ENCODE measurements at places on chromosomes 13 and 19.

DNA sequence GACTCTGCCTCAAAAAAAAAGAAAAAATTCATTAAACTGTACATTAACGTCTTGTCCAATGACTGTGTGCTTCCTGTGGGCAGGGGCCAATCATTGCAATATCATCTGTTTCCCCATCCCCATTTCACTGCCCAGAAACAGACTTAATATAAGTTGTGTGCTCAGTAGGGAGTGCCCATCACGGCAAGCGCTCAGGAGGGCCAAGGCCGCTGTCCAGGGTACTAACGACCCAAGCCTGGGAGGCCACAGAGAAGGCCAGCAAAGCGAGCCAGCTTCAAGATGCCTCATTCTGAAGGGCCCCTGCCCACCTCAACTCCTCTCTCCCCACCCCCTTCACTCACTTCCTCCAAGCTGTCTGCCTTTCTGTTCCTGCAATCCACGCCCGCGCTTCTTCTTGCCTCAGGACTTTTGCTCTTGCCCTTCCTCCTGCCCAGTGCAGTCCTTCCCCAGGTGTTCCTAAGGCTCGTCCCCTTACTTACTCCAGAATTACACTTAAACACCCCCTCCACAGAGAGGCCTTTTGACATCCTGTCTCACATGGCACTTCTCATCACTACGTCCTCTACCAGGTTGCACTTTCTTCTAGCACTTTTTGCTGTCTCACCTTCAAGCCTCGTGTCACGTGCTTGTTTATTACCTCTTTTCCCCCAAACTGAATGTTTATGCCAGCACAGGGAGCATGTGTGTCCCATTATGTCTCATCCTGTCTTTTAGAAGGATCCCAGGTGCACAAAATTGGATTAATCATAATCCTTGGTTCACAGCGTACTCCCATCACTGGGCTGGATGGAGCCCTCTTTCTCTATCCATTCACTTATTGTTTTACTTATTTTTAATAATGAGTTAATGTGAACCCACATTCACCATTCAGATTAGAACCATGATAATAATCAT, 11.3 kb upstream of the POU2F2 start:
- DNase-seq = no peak

DNA sequence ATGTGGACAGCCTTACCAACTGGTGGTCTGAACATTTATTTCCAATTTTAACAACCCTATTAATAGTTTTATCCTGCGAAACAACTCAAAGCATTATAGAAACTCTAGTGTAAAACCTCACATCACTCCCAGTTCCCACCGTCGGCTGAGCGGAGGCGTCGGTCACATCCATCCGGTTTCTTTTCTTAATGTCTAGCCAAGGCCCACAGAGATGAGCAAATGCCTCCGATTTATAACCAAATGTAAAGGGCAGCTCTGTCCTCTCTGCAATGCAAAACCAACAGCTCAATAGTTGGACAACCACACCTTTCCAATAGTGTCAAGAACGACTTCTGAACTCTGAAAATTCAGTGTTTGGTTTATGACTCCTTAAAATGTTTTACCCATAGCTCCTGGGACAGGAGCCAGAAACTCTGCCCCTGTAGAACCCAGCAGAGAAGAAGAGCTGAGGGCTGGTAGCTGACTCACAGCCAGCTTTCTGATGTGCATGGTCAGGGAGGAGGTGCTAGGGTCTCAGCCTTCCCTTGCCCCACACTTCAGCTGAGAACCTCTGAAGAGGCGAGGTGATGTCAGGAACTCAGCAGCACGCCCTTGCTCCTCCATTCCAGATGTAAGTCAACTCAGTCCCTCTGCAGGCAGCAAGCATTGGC, 90.2 kb upstream of the UQCRFS1 start:
- no peak for DNase-seq

DNA sequence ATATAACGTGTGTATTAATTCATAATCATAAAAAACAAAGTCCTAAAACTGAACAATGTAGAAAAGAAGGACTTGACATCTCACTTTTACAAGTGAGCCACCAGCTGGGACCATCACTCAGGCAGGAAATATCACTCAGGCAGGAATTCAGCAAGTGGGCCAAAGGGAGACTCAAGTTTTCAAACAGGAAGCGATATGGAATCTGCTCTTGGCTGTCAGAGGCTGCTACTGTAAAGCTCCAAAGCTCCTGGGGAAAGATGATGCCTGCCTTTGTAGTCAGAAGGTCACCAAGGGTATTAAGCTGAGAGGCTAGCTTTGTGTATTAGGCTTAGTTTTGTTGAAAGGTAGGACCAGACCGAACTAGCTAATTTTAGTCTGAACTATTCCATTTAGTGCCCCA, 5.5 kb upstream of the AKAP11 start:
- no peak for DNase-seq

DNA sequence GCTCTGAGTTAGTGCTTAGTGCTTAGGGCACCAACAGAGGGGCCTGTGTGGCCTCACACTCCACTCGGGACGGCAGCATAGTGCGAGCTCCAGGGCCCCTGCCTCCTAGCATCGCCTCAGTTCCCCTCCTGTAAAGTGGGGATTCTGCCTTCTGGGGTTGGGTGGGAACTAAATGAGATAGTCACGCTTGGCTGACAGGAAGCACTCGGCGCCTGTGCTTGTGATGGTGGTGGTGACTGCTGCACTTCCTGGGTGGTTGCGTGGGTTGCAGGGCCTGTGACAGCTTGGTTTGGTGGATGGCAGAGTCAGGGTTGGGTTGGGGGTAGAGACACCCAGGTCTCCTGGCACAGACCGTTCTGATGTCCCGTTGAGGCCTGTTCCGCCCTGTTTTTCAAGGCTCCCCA, 7.7 kb downstream of the PLEKHF1 start:
- DNase-seq = peak; percentile 82

- no peak for DNase-seq
Measured at GRCh38 chr19:3593156-3593555, 7.9 kb downstream of the GIPC3 start.

GRCh38 chr13:24060993-24061392, 99.5 kb upstream of the SPATA13 start:
- DNase-seq = no peak

DNA sequence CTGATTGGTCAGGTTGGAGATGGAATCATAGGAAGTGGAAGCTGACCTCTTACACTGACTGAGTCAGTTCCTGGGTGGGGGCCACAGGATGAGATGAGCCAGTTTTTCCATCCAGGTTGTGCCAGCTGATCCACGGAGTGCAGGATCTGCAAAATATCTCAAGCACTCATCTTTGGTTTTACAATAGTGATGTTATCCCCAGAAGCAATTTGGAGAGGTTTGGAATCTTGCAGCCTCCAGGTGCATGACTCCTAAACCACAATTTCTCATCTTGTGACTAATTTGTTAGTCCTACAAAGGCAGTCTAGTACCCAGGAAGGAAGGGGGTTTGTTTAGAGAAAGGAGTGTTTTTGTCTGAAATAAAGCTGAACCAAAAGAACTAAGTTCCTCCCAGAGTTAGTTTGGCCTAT, 212.8 kb downstream of the SLITRK6 start:
- DNase-seq = no peak

DNA sequence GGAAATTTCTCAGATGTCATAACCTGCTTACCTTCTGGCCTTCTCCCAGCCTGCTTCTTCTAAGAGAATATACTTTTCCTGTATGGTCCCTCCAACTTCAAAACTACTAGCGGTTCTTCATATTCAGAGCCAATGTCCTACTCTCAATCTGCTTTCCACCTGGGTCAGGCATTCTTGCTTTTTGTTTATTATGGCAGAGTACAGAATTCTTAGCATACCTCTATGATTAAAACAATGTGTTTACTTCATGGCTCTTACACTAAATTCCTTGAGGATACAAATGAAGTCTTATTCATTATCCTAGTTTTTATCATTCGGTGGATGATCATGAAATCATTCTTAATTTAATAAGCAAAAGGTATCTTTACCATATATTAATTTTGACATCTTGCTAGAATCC, 484.2 kb upstream of the SLITRK1 start:
- DNase-seq = no peak

DNA sequence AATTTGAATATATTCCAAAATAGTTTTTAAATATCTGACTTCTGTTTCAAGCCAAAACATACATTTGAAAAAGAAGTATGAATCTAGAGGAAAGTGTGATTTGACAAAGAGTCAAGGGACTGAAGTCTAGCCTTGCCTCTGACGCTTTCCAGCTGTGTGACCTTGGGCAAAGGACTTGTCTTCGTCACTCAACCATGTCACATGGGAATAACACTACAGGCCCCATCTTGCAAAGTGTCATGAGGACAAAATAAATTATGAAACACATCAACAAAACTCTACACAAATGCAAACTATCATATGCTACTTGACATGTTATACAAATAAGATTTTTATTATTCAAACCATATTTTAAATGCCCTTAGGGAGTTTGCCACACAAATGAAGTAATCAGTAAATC, 73.0 kb downstream of the CYSLTR2 start:
- DNase-seq = no peak

GRCh38 chr13:110265682-110266430, 41.1 kb downstream of the COL4A1 start:
- DNase-seq = no peak

GRCh38 chr13:111343186-111343805, 22.9 kb downstream of the TEX29 start:
- DNase-seq = no peak

GRCh38 chr19:34403784-34404108, 453 bp upstream of the PDCD2L start:
- DNase-seq = no peak

DNA sequence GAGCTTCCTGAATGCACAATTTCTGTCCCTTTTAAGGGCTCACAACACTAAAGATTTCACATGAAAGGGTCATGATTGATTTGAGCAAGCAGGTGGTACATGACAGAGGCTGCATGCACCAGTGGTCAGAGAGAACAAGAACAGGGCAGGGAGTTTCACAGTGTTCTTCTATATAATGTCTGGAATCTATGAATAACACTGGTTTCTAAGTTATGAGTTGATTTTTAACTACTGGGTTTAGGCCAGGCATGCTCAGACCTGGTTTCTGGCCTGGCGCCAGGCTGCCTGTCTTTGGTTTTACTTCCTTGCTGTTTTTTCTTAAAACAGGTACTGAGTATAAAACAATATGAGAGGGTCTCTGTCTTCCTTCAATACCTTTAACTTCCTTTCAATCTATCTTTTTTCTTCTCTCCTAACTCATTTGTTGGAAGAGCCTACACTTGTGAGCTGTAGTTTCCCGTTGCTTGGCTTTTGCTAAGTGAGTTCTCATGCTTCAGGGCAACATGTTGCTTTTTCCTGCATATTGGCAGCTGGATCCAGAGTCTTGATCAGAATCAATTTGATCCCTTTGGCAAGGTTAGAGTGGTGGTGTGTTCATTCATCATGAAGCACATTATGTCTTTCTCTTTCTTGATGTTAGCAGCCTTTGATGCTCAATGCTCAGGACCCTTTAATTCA, 38.5 kb upstream of the FGF14 start:
- no peak for DNase-seq

- no peak for DNase-seq
Measured at GRCh38 chr13:46523972-46524752, 28.8 kb upstream of the LRCH1 start.

DNA sequence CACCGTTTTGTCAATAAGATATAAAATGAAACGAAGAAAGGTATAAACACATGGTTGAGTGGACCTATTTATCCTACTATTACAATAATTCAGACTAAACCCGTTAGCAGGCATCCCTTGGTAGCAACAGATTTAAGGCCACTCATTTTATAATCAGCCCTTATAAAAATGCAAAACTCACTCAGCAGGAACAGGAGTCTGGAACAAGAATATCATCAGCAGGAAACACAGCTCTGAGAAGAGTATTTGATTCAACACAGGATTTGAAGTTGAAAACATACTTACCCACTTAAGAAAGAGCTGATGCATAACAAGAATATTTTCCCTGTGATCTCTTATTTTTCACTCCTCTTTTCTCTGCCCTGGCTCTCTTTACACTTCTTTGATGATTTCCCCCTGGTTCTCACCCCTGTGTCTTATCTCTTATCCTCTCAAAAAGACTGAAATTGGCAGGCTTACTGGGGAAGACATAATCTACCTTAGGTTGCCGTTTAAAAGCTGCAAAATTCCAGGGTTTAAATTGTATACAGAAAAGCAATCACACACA, 1722.7 kb downstream of the SLITRK5 start:
- no peak for DNase-seq

DNA sequence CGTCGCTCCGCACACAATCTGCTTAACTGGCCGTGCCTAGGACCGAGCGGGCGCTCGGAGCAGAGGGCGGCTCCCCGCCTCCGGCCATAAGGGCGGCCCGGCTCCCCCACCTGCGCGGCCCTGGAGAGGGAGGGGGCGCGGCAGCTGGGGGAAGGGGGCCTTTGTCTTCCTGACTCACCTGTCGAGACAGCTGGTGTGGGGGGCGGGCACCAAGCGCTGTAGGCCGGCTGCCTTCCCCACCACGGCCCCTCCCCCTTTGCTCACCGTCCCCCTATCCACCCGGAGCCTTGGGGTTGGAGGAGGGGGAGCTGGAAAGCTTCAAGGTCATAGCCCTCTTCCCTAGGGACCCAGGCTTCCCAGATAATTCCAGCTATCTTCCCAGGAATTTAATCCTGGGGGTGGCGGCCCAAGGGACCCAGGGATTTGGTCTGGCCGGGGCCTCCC, 1.2 kb downstream of the VASP start:
- no peak for DNase-seq

DNA sequence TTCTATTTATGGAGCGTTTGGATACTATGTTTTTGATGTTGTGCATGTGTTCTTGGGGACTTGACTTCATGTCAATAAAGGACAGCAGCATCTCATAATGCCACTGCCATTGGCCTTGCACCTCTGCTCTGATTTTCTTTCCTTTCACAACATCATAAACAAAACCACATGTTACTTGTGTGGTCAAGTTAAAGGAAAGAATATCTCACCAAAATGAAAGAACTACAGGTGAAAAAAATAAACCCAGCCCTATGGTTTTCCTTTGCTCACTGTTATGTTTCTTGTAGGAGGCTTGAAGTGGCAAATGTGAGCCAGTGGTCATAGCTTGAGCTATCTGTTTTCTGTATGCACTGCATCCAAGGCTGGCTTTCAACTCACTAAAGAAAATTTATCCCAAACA, 240.4 kb downstream of the KCNRG start:
- DNase-seq = no peak

DNA sequence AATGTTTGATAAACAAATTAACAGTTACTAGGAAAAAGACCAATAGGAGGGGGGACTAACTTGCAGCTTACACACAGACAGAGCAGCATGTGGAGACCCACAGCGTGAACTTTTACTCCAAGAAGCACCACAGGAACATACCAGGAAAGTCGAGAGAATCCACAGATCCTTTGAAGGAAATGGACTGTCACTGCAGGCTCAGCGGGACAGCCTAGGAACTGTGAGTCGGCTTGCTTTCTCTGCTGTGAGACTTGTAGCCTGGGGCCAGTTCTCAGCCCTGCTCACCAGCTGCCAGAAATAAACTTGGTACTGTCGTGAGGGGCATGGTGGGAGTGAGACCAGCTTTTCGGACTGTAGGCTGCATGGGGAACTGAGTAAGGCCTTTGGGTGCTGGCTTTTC, 1211.5 kb downstream of the PCDH17 start:
- DNase-seq = no peak

Measured in stimulated activated CD8-positive, alpha-beta memory T cell treated with anti-CD3 and anti-CD28 coated beads, Interleukin-4, amount 100 ng/mL, for 4 hours (primary cell).